ENCODE measurements at places on chromosomes 1 and 21. TPM values are rescaled to one million over a fixed set of nuclear protein-coding genes. Genes with fewer than 3 reads are reported as not detected.

The TIAM1 gene
- 21.6 TPM for total RNA-seq

The FLG2 gene
- total RNA-seq, result not detected

The OR6K3 gene
- total RNA-seq, result not detected

The NUP133 gene
- 41.9 TPM for total RNA-seq

The CLDN17 gene
- not detected for total RNA-seq

The SPRR5 gene
- not detected for total RNA-seq

The AK5 gene
- 4.6 TPM for total RNA-seq

The C1QA gene
- not detected for total RNA-seq

The CAPN2 gene
- 389 TPM for total RNA-seq

The RXFP4 gene
- not detected for total RNA-seq

The NIBAN1 gene
- total RNA-seq, result 76.5 TPM

The BSND gene
- total RNA-seq, result not detected

The ZNF593OS gene
- 0.41 TPM for total RNA-seq

The RNU1-2 gene
- under 0.01 TPM for total RNA-seq

The SDC3 gene
- total RNA-seq, result 42.8 TPM

The RIMS3 gene
- 0.45 TPM for total RNA-seq

The C1orf116 gene
- total RNA-seq, result 0.04 TPM

The LRRC38 gene
- not detected for total RNA-seq

The S1PR1 gene
- total RNA-seq, result 1.8 TPM

The WLS gene
- total RNA-seq, result 32.0 TPM

The SPRR1A gene
- not detected for total RNA-seq

The COL6A2 gene
- 74.4 TPM for total RNA-seq

The OR2AK2 gene
- total RNA-seq, result not detected

The LCE2A gene
- not detected for total RNA-seq

The GABRD gene
- total RNA-seq, result not detected

The SPATA45 gene
- total RNA-seq, result not detected

The FMO3 gene
- total RNA-seq, result not detected

The EFNA3 gene
- total RNA-seq, result 2.5 TPM

The SMYD3 gene
- total RNA-seq, result 29.7 TPM

The PPP2R5A gene
- 19.2 TPM for total RNA-seq

The TBX19 gene
- total RNA-seq, result 0.98 TPM

The FMO5 gene
- total RNA-seq, result 0.53 TPM

The PPFIA4 gene
- total RNA-seq, result 3.5 TPM

The WNT3A gene
- total RNA-seq, result not detected

The TAF1A gene
- total RNA-seq, result 16.0 TPM

The CCDC18 gene
- 6.8 TPM for total RNA-seq

The CASP9 gene
- 9.0 TPM for total RNA-seq

The MATN1 gene
- 0.45 TPM for total RNA-seq

The IRF2BP2 gene
- total RNA-seq, result 52.1 TPM

The MAP10 gene
- 0.56 TPM for total RNA-seq

The TP73 gene
- total RNA-seq, result 7.4 TPM

The LCE1D gene
- not detected for total RNA-seq

The IKBKE gene
- total RNA-seq, result 13.4 TPM

The OR2T11 gene
- not detected for total RNA-seq

All from A375 (cell line).